ENCODE measurements at places on chromosomes 16 and 17.
A peak's percentile ranks its signal among the peaks of the same experiment; 100 is the strongest.

- no peak for DNase-seq
Measured at GRCh38 chr16:51407921-51408320, 256.9 kb upstream of the SALL1 start.

DNA sequence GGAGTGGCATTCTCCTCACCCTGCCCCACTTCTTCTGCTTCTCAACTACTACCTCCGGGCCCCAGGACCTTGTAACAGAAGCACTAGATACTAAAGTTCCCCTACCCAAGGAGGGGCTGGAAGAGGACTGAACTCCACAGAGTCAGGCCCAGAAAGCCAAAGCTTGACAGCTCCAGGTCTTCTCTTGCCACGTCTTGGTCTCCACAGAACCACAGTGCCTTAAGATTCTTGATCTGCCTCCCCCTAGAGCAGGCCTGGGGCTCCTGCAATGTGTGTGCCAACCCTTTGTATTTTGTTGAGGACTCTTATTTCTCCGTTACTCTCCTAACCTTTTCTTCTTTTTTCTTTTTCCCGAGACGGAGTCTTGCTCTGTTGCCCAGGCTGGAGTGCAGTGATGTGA lies 4.0 kb downstream of the SLC16A13 start:
- no peak for DNase-seq

DNA sequence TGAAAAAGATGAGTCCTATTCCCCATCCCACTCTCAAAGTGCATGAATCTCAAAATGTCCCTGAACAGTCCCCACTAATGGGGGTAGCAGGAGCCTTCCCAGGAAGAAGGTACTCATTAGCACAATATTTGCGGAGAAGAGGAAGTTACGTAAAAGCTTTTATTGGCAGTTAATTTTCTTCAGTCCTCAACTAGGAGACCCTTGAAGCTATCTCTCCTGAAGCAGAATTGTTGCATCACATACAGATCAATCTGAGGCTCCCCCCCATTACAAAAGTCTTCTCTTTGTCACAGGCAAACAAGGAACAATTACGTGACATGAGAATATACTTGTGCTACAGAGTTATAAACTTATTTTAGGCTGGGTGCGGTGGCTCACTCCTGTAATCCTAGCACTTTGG lies 14.2 kb downstream of the SLFN12L start:
- no peak for DNase-seq

GRCh38 chr17:9192010-9192409 lies 170.7 kb downstream of the NTN1 start:
- no peak for DNase-seq

DNA sequence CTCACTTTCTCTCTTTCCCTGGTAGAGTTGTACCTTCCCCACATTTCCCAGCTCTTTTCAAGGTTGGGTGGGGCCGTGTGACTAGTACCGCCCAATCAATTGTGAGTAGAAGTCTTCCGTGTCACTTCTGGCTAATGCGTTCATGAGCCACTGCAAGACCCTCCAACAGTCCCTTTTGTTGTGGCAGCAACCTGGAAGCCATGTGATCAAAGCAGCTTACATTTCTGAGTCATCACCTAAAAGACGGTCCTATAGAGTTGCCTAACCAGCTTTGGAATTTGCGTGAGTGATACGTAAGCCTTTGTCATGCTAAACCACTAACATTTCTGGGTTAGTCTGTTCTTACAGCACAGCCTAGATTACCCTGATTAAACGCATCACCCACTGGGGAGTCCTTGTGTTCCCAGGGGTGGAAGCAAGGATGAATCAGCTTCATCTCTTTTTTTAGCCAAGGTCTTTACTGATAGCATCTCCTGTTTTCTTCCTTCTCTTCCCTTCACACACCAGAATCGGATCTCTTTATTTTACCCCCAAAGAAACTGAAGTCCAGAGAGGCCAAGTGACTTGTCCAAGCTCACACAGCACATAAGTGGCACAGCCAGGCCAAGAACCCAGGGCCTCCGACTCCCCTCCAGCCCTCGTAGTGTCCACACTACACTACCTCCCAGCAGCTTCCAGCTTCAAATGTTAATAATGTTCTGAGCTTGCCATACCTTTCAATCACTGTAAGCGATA lies 366.3 kb upstream of the XYLT1 start:
- no peak for DNase-seq

- no peak for DNase-seq
Measured at GRCh38 chr17:80445007-80445725, 30.2 kb downstream of the ENDOV start.

- no peak for DNase-seq
Measured at GRCh38 chr17:58995247-58995940, 111.3 kb downstream of the TRIM37 start.

GRCh38 chr17:42273474-42274252 lies 2.5 kb downstream of the STAT5B start:
- DNase-seq, result no peak

- peak; percentile 93 for DNase-seq
Measured at GRCh38 chr17:37188157-37188556, 187.6 kb upstream of the C17orf78 start.

DNA sequence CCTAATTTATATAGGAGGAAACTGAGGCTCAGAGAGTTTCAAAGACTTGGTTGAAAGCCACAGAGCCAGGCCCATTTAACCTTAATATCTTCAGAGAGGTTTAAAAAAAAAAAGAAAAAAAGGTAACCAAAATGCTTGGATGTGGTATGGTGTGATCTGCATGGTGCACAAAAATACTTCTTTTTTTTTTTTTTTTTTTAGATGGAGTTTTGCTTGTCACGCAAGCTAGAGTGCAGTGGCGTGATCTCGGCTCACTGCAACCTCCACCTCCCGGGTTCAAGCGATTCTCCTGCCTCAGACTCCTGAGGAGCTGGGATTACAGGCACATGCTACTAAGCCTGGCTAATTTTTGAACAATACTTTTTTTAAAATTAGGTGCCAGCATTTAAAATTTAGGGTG lies 101.8 kb downstream of the XYLT1 start:
- no peak for DNase-seq

GRCh38 chr17:48011405-48012150 lies 26.0 kb downstream of the COPZ2 start:
- DNase-seq, result no peak

DNA sequence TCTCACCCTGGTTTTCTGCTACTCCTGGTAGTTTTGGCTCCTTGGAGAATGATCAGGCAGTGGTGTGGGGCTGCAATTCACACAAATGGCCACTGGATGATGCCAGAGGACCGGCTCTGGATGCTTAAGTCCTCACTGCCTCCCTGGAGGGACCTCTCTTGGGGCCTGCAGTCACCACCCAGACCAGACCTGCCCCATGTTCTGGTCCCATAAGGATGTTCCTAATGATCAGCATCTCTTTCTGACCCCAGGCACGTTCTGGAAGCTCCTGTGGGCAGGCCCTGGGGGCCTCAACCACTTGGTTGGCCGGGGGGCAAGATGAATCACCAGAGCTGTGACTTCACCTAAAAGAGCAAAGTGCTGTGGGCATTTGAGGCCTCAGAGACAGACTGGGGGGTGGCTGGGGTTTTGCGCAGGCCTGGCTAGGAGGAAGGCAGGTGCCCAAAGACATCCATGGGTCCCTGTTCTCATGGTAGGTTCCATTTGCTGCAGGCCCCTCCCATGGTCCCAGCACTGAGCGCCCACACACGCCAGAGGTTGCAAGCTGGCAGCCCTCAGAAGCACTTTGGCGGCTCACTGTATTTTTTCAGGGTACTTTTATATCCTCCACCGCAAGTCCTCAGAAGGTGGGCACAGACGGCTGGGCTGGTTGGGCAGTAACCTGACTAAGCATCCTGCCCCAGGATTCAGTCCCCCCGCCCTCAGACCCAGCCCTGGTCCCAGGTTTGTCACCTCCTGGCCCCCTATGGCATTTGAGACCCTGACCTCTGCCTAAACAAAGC lies 53.2 kb downstream of the NT5M start:
- DNase-seq, result peak; percentile 70

DNA sequence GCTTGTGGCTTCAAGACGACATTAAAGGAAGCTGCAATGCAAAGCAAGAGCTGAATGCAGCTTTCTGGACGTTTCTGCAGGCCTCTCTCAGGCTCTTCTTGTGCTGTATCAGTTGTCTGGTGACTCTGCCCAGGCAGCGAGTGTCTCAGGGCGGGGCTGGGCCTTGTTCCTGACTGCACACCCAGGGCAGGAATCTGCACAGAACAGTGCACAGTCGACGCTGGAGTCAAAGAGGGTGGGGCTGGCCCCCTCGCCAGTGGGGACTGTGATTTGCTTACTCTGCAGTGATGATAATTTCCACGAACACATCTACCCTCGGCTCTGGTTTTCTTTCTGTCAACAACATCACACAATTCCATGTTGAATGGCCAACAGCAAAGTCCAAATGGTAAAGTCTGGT lies 60.7 kb downstream of the IRF8 start:
- DNase-seq, result no peak

GRCh38 chr17:43014020-43014648 lies 7.5 kb downstream of the IFI35 start:
- no peak for DNase-seq

DNA sequence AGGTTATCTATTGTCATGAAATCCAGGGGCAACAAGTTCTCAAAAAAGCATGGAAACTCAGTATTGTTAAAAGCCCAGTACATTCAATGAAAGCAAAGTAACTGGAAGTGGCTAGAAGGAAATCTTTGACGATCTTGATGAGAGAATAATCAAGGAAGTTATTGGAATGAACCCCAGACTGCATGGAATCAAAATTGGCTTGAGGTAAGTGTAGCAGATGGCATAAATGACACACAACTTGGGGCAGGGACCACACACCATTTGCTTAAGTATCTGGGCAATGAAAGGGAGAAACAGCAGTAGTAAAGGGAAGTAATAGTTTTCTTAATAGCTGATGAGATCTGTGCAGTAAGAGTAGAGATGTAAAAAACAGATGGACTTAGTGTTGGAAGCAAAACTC lies 238.0 kb downstream of the HS3ST3A1 start:
- DNase-seq, result no peak

DNA sequence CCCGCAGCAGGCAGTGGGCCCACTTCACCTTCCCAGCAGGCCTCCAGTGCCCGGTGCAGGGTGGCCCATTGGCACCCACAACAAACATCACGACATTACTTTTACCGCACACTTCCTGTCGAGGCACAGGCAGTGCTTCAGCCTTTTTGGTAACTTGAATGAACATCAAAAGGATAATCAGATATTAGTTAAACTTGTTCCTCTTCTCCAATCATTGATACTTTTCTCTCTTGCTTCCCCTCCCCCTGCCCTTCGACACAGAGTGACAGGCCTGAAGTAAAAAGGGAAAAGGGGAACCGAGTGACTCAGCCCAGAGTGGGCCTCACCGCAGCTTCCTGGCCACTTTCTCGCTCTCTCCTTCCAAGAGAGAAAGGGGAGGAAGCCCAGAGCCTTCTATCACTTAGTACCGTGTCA lies 507.0 kb downstream of the MAF start:
- no peak for DNase-seq

DNA sequence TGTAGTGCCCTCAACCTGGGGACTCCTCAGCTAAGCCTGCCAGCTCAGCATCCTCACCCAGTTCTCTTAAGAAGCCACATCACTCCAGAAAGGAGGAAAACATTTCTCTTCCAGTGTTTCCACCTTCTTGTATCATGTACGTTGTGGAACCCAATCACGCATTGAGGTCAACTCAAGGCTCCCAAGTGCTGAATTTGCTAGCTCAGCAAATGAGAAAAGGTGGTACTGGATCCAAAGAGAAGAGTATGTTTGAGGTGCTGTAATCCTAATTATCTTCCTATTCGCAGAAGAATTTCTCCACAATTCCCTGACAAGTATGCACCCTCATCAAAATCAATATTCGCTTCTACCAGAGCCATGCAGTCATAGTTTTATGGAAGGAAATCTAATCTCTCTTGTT lies 335.0 kb upstream of the C16orf82 start:
- no peak for DNase-seq

DNA sequence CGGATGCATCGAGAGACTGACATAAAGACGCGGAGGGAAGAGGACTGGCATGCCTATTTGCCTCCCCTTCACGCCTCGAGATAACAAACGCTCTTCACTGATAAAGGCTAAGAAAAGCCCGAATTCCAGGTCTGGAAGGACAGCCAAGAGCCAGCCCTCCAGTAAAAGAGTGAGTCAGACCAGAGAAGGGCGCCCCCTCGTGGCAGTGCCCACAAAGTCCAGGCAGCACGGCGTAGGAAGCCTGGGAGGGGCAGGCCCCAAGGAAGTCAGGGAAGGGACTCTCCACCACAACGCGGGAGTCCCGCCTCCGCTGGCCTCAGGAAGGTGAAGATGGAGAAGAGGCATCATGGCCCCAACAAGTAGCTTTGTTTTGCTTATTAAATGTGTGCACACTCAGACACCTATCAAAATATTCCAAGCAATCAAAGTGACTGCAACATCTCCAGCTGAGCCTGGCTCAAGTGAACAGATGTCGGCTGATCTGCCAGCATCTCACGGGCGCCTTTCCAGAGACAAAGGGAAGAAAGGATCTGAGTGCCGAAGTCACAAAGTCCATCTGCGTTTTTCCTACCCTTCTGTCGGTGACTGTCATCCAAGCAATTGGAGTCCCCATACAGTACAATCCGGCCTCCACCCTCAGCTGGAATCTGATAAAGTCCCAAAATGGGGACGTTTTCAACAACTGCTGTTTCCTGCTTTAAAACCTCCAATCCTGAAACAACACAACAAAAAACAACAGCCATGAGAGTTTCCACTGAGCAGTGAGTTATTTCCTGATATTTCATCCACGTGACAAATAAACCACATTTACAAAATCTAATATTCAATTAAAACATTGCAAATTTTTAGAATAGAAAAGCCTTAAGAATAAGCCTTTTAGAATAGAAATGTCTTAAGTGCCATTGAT lies 20.4 kb upstream of the SLC38A8 start:
- no peak for DNase-seq

DNA sequence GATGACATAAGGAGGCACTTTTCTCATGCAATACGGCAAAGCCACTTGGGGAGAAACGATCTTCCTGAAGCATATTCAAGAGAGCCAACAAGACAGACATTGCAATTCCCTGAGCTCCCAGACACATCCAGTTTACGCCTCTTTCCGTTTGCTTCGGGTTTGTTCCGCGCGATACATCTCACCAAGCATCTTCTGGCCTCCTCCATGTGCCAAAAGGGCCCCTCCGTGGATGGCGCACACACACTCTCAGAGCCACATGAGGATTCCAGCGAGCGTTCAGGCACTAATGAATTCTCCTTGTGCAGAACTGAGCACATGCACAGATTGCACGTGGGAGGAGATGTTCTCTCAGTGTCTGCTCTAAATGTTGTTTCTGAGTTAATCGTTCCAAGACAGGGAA lies 146.7 kb upstream of the SHISA6 start:
- DNase-seq, result no peak

DNA sequence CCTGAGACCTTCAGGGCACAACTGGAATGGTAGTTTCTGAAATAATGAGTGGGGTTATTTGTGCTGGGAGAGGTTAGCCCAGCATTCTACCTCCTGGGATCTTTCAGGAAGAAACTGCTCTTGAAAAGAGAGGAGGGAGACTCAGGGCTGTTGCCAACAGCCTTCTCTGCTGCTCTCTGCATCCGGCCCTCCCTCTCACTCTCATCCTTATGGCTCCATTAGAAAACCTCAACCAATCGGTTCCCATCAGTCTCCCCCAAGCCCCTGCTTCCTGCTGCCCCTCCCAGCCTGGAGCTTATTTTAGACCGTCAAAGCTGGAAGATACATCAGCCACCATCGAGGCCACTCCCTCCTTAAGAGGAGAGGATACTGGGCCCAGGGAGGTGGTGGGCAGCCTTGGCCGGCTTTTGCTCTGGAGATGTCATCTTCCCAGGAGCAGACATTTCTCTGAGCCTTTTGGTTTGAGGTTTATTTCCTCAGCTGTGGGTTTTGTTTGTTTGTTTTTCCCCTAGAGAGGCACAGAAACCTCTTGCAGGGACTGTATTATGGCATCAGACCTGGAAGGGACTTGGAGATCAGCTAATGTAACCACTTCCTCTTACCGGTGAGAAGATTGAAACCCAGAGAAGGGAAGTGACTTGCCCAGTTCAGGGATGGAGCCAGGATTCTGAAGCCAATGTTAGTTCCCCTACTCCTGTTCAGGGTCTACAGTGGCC lies 2.7 kb downstream of the MPRIP start:
- no peak for DNase-seq

All from LNCaP clone FGC (cell line).